Nephron progenitor cell (in vitro differentiated cells): ENCODE measurements at places on chromosomes 6 and 20.

GRCh38 chr6:125474061-125474460 lies 172.3 kb upstream of the HDDC2 start:
- DNase-seq: no peak

GRCh38 chr6:142871910-142872331 lies 73.1 kb downstream of the HIVEP2 start:
- no peak for DNase-seq

DNA sequence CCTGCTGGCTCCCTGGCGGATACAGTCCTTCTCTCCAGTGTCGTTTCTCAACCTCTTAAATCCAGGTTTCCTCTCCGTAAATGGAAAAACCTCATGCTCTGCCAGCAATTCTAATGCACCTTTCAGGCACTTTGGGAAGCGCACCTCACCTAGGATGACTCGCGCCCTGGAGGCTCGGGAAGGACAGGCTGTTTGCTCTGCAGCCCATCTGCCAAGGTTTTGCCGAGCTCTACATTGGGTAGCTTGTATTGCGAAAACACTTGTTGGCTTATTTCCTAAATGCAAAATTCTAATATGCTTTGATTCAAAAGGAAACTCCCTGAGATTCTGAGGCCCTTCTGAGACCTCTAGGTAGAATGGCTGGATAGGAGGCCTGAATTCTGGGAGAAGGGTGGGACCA lies 102.6 kb upstream of the MLN start:
- no peak for DNase-seq

- peak; percentile 57 for DNase-seq
These were observed 538.3 kb upstream of the BTBD3 start for GRCh38 chr20:11379257-11380011.

DNA sequence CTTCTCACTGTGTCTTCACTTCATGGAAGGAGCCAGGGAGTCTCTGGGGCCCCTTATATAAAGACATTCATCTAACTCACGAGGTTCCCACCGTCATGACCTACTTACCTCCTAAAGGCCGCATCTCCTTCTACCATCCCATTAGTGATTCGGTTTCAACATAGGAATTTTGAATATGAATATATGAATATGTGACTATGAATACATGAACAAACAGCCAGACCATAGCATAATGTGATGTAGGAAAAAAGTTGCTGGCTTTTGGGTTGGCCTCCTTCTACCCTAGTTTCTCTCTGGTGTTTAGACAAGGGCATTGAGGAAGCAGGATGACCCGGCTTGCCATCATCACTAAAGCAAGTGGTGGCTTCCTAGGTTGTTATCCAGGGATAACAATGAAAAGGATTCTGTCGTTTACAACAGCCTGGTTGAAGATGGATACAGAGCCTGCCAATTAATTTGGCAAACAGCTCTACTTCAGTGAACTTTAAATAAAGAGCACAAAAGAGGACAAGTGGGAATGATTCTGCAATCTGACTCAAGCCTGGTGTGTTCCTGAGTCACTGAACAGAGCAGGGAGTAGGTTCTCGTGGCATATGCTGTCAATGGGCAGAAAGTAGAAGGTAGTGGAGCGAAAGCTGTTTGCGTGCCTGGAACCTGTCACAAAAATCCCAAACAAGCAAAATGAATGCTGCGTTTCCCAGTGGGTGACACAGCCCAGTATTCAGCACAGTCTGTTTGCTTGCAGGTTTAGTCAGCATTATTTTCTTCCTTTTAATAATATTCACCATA lies 44.0 kb upstream of the DOK5 start:
- DNase-seq: no peak

DNA sequence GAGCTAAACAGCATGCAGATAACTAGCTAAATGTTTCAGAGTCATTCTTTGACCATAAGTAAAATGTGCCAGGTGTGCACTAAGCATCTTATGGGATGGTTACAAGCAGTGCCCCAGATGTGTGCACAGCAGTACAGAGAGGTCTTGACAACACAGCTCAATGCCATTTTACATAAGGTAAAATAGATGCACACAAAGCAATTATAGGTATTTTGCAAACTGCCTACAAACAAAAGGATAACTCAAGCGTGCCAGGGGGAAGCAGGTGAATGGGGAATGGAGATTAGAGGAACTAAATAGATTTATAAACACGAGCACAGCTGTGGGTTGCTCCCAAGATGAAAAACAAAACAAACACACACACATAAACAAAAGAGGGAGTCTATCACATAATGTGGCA lies 64.8 kb downstream of the SLC2A10 start:
- no peak for DNase-seq

- DNase-seq: no peak
These were observed 5.1 kb upstream of the EBF4 start for GRCh38 chr20:2687514-2687913.

- no peak for DNase-seq
These were observed 222.0 kb downstream of the KHDC1L start for GRCh38 chr6:73003302-73003701.

- no peak for DNase-seq
These were observed 21.2 kb upstream of the GMNN start for GRCh38 chr6:24753545-24753944.

- DNase-seq: peak; percentile 57
These were observed 8.9 kb downstream of the EHMT2 start for GRCh38 chr6:31888276-31889258.

- DNase-seq: no peak
These were observed 268.5 kb upstream of the QKI start for GRCh38 chr6:163146036-163146435.

GRCh38 chr20:62508641-62509051 lies 32.9 kb upstream of the GATA5 start:
- DNase-seq: no peak
